GM03348 (cell line): ENCODE measurements at places on chromosomes 2 and 18.

- DNase-seq: no peak
Observed at GRCh38 chr2:74544634-74545033, 9.1 kb downstream of the LOXL3 start.

DNA sequence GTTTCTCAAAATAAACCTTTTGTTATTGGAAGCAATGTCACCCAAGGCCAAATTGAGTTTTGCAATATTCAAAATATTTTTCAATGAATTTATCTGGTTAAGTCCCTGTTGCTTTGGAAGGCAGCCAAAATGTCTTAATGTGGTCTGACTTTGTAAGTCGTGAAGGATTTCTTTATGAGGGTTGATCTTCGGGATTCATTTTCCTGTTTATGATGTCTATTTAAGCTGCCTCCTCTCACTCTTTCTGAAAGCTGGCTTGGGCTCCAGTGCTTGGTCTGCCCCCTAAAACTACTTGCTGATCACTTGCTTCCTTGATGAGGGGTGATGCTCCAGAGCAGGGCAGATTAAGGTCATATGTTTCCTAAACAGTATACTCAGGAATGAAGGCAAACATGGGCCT, 141.1 kb downstream of the ANTXR1 start:
- DNase-seq: no peak

DNA sequence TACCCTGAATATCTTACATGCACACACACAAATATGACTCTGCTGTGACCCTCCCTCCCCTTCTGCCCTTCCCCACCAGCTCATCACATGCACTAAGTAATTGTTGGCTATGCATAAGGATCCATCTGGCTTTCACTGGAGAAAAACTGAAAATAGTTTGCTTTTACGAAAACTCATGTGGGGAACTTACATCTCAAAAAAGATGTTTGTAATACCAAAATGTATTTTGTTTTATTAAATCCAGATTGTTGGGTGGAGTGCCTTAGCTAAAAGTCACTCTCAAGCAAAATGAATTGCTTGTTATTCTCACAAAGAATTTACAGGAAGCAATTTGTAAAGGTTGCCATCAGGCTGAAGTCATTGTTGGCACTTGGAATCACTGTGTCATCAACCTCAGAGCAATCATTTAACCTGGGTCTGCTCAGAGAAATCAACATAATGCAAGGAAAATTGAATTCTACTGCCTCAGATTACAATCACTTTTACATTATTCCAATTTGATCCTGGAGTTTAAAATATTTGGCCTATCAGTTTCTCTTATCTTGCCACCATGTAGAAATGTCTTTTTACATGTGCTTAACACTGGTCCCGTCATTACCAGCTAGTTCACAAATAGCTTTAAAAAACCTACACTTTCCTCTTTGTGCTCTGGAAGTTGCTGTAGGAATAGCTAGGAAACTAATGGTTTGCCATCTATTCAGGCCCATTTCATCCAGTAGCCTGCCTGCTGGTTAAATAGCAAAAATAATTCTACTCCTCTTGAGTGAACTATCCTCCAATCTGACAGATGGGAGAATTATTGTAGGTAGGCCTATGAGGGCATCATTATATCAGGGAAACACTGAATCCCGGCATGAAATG, 90.3 kb upstream of the TMEM17 start:
- DNase-seq: peak; percentile 75

GRCh38 chr2:45826884-45827635, 175.6 kb downstream of the PRKCE start:
- DNase-seq: peak; percentile 91

DNA sequence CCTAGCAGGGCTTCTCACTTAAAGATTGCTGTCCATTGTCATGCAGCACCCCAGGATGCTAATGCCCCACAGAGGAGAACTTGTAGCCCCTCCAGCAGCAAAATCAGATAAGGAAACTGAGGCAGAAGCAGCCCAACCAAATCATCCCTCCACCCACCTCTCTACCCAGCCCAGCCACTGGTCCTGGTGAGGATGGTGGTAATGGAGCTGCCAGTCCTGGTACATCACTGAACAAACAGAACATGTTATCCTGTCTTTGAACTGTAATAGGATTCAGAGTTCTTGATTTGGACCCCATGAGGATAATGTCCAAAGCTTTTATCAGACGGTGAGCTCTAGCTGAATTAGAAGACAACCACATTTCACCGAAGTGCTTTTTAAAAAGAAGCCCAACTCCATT, 113.2 kb downstream of the MRO start:
- no peak for DNase-seq

GRCh38 chr2:134395779-134396178, 141.9 kb downstream of the MGAT5 start:
- DNase-seq: no peak
